ENCODE measurements at places on chromosomes 6 and 20.

DNA sequence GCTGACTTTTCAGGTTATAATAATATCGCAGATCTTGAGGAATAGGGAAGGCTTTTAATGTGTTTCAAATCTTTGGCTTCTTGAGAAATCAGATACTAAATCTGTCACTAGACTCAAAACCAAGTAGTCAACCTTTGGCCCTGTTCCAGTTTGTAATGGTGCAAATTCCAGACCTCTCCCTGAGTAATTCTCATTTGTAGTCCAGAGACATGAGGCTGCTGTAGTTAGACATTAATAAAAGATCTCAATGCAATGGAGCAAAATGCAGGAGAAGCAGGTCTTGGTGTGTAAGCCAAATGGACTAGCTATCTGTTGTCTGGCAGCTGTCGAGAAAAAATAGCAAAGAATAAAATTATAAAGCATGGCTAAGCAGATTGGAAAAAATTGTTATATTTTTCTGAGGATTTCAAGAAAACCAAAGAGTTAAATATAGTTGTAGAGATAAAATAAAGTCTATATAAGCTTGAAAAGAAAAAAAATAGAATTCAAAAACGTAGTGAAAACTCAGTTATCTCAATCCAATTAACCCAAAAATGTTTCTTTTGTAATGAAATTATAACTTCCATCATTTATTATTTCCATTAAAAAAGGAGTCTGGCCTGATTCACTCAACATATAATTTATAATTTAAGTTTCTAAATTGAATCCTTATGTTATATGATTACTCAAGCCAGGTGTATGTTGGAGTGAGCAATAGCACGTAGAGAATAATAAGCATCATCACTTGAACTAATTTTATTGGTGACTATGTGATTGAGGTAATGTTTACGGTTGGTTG is 161.5 kb upstream of the ADGRB3 start:
- DNase-seq: no peak

- no peak for DNase-seq
Observed at GRCh38 chr6:11798538-11798937, 19.9 kb upstream of the ADTRP start.

DNA sequence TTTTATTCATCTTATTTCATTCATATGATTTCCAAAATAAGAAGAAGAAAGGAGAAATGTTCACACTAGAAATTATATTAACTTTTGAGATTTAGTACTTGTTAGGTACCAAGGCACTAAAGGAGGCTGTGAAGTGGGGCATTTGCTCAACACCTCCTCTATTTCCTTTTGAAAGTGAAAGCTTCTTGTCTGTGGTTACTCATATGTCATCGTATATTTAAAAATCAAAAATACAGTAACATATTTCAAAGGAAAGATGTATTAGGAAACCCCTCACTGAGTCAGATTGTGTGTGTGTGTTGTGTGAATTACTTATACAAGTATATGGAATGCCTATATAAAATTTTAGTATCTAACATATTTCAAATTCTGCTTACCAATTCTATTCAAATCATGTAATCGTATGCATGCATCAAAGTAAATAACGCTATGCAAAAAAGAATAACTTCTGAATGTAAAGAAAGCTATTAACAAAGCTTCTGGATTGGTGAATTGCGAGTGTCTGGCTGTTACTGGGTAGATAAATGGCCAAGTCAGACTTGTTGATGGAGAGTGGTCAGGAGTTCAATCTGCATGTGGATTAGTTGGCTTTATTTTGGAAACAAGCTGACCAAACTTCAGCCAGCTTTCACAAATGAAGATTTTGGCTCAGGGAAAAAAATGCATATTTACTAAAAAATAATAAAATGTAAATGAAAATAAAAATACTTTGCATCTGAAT is 70.9 kb downstream of the PACRG start:
- DNase-seq: no peak

DNA sequence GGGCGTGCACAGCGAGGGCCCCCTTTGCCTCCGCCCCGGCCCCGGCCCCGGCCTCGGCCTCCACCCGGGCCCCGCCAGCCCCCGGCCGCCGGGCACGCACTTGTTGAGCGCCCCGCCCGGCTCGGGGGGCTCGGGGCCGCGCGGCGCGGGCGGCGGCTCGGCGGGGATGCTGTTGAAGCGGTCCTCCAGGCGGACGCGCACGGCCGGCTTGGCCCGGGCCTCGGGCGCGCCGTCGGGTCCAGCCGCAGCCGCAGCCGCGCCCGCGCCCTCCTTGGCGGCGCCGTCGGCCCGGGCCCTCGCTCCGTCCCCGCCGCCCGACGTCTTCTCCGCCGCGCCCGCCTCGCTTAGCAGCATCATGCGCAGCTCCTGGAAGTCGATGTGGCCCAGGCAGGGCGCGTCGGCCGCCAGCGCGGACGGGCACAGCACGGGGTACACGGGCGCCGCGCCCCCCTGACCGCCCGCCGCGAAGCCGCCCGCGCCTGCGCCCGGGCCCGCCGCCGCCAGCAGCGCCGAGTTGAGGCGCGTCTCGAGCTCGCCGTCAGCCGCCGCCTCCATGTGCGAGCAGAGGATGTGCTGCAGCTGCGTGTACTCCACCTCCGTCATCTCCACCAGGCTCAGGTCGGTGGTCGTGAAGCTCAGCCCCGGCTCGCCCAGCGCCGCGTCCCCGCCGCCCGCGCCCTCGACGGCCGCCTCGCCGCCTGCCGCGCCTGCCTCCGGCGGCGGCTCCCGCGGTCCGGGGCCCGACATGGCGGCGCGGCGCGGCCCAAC is 514 bp downstream of the TCFL5 start:
- peak; percentile 22 for DNase-seq

DNA sequence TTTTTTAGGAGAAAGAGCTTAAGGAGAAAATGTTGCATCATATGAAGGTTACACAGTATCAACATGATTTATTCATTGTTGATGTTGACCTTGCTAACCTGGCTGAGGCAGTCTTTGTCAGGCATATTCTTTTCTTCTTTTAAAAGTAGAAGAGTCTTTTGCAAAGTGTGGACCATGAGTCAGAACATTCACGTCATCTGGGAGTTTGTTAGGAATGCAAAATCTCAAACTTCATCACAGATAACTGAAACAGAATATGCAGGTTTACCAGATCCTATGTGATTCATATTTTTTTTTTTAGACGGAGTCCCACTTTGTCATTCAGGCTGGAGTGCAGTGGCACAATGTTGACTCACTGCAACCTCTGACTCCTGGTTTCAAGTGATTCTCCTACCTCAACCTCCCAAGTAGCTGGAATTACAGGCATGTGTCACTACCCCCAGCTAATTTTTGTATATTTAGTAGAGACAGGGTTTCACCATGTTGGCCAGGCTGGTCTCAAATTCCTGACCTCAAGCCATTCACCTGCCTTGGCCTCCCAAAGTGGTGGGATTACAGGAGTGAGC is 530.4 kb upstream of the BTBD3 start:
- DNase-seq: no peak

DNA sequence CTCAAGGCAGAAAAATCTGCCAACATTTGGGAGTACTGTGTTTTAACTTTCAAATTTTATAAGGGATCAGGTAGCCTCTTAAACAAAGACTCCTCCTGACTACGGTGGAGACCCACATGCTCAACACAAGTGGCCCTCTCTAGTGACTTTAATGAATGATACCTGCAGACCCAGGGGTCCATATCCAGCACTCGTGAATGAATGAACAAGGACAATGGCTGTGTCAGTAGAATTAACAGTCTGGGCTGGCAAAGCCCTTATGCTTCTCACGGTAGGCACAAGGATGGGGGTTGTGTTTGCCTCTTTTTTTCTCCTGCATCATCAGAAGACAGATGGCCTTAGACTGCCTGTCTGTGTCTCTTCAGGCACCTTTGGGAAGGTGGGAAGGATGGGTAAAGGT is 112.6 kb upstream of the TRAF3IP2 start:
- no peak for DNase-seq

DNA sequence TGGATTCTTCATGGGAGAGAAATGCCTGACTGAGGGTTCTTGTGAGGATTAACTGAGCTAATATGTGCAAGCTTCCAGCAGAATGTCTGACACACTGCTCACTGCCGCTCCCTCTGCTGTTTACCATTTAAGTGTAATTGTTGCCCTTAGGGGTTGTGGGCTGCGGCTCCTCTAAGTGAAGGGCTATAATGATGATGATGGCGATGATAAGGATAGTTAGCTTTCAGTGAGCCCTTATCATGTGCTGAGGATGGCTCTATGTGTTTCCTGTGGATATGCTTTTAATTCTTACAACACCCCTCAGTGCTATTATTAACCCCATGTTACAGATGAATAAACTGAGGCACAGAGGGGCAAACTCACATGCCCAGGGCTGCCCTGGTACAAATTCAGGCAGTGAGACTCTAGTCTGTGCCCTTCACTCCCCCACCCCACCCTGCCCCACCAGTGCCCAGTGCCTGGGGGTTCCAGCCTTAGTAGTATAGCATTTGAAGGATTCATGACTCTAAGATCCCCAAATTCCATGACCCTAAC is 33.4 kb downstream of the TGM2 start:
- DNase-seq: no peak

DNA sequence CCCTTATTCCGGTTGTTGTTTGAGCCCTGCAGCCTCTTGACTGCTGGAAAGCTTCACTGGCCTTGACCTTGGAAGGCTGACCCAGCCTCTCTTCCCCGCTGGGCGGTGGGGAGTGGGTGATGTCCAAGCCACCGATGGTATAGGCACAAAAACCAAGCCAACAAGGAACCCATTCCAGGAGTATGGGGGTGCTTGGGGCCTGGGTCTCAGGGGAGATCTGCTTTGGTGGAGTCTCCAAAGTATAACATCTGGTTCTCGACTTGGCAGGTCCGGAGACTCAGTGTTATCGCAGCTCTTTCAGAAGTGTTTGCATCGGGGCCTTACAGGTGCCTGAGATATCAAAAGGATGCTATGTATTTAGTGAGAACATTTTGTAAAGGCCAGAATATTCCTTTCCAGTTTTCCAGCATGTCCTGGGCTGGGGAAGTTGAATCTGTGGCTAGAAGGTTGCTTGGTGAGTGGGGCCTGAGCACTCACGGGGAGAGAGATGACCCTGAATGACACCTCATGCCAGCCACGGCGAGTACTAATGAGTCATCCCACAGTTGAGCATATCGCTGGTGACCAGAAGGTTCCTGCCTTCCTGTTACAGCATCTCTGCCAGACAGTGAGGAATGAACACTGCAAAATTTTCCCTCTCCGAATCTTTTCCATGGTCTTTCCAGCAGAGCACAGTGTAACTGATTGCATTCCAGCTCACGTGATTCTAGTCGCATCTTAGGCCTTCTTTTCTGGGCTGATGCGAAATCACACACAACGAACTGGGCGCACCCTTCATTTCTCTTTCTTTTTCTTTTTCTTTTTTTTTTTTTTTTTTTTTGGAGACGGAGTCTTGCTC is 133.9 kb downstream of the ZDHHC14 start:
- DNase-seq: no peak

Measured in germinal center (tissue), 1 donor.